Fibroblast of skin of left biceps (primary cell): ENCODE measurements at places on chromosomes 7 and 10.

DNA sequence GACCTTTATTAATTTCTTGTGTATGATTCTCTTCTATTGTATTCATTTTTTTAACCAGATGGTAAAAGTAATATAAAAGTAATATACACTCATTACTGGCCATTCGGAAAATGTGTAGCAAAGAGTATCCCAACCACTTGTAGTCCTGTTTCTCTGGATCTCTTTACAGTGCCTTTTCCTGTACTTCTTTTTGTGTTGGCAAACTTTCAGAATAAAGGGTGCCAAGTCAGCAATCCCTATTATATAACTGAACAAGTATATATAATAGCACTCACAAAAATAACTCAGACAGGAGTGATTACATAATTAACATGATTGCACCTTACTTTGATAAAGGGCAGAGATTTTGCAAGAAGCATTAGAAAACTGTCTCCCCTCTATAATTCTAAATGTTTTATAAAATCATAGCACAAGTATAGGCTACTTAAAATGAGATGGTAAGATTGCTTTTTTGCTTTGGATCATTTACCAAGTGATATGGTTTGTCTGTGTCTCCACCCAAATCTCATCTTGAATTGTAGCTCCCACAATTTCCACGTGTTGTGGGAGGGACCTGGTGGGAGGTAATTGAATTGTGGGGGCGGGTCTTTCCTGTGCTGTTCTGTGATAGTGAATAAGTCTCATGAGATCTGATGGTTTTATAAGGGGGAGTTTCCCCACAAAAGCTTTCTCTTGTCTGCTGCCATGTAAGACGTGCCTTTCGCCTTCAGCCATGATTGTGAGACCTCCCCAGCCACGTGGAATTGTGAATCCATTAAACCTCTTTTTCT lies 41.5 kb upstream of the EPC1 start:
- no peak for DNase-seq

- DNase-seq, result no peak
These were observed 223.6 kb upstream of the SEMA3E start for GRCh38 chr7:83872501-83872900.

DNA sequence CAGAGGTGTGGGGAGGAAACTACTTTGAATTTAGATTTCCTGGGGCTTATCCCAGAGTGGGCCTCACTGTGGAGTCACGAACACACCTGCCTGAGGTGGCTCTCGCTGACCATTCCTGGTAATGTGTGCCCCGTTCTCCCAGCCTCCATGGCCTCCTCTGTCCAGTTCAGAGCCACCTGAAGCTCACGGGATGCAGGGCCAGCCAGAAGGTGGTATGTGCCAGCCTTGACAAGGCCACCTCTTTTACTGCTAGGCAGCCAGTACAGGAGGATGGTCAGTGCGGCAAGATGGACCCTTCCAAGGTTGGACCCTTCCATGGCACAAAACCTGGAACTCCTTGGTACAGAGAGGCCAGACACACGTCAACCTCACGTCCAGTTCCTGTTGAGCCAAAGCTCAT lies 210.3 kb downstream of the DNAJB6 start:
- DNase-seq, result no peak

DNA sequence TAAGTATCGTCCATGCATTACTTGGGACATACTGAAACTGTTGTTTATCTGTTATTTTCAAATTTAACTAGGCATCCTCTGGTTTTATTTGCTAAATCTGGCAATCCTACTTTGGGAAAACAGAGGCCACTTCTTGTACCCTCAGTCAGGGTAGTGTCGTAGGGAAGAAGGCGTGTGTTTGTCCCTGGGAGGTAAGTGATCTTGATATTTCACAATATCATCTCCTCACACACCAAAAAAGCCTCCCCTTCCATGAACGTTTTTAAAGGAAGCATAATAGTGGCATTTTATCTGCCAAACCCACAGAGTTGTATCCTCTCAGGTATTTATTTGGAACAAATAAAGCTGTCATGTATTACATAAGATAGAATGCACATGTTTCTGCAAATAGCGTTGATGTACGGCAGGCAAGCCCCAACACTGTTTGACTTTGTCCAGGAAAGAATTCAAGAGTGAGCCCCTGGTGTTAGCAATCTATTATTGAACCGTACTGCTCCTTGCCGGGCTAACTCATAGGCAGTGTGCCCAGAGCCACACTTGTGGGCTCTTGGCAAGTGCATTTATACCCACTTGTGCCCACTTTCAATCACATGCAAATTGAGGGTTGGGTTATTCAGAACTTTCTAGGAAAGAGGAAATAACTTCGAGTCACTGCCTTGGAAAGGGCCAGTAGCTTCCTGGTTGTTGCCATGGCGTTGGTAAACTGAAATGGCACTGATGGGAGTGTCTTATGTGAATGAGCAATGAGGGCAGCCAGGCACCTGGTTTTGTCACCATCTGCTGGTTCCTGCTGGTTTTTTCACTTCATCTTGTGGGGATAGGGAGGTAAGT lies 266.0 kb downstream of the USP6NL start:
- no peak for DNase-seq

- DNase-seq, result no peak
These were observed 101.8 kb upstream of the MKLN1 start for GRCh38 chr7:131225619-131226513.

- DNase-seq, result peak; percentile 13
These were observed 180.9 kb downstream of the ANK3 start for GRCh38 chr10:60208676-60209269.

DNA sequence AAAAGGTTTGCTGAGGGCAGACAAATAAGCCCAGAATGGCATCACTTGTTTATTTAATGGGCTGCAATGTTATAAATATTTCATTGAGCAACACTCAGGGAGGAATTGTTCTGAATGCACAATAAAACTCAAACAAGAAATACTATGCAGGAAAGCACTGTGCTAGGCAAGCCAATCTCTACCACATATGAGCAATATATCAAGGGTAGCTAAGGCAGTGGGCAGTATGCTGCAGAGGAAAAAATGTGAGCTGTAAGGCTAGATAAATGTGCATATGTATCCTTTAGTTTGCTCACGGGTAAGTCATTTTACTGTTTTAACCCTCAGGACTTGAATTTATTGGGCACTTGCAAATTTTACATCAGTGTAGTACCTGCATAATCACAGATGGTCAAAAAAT lies 349.6 kb downstream of the CDC14C start:
- no peak for DNase-seq
